Hematopoietic multipotent progenitor cell treated with erythropoietin and hydrocortisone succinate and interleukin-3 and kit ligand, for 17 days (in vitro differentiated cells): ENCODE measurements at places on chromosomes 16 and 17.
A peak's percentile ranks its signal among the peaks of the same experiment; 100 is the strongest.

GRCh38 chr17:79939755-79940458 lies 95.8 kb downstream of the TBC1D16 start:
- no peak for DNase-seq

DNA sequence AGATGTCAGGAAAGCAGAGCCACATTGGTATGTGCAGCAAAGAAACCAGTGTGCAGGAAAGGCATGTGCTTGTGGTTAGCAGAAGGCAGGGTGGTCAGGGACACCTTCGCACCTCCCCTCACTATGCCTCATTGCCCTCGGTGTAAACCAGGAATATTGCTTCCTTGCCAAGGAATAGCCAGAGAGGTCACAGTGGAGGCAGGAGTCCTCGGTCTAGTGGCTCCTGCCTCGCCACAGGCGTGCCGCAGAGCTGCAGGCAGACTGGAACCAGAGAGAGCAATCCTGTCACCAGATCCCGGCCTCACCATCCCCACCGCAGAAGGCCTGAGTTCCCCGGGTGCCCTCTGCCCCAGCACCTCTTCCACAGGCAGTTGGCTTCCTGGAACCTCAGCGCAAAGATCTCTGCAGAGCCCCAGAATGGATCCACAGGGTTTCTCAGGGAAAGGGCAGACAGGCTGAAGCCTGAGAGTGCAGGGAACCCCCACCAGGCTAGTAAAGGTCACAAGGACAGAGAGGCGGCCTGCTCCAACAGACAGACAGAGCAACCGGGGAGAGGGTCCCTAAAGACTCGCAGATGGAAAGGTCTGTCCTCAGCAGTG lies 21.6 kb downstream of the CCDC182 start:
- no peak for DNase-seq

DNA sequence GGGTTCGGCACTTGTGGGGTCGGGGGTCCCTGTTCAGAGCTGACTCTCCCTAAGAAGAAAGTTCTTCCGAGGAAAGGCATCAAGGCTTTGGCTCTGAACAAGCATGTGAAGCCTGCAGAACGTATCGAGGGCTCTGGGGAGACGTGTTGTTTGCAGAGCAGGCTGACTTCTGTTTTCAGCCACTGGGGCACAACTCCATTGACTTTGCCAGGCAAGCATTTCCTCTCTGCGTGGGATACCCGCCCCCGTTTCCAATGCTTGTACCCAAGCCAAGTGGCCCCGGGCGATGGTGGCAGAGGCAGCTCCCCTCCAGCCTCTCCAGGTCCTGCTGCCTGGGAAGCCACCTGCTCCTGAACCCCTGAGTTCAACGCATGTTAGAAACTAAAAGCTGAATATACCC lies 255.7 kb downstream of the RBFOX3 start:
- no peak for DNase-seq

DNA sequence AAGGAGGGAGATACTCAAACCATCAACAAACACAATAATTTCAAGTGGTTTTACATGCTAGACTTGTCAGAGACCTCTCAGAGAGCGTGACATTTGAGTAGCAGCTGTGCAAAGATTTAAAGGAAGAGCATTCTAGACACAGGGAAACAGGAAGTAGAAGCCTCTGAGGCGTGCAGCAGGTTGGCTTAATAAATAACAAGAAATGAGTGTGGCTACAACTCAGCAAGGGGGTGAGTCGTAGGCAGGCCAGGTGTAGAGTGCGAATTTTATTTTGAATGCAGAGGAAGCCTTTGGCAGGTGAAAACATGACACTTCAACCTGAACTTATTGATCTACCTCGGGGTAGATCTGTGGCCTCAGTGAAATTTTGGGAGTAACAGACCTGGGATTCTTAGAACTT lies 73.2 kb upstream of the MRTFB start:
- DNase-seq = no peak

DNA sequence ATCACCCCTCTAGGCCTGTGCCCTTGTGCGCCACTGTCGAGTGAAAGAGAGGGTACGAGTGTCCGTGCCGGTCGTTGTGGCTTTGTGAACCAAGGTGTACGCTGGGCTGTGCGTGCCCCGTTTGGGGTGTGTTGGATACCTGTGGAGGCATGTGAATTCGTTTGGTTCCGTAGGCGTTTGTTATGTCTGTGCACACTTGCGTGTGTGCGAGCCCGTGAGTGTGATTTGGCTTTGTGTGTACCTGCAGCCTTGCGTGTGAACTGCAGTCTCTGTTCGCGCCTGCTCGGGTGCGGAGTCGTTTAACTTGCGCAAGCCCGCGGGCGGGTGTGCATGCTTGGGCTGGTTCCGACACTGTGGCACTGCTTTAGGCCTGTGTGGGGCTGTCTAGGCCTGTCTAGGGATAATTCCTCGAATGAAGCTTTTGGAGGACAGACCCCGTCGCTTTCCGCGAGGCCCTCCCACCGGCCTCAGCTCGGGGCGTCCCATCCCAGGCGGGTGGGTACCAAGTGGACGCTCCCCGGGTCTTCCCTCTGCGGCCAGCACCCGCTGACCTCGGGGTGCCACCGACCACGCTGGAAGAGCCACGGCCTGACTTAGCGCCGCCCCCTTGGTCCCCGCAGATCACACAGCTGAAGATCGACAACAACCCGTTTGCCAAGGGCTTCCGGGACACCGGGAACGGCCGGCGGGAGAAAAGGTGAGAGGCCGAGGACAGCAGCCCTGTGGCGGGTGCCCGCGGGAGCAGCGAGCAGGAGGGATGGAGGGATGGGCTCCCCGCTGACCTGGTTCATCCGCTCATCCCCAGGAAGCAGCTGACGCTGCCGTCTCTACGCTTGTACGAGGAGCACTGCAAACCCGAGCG lies 4.4 kb downstream of the TBX2 start:
- DNase-seq = no peak

GRCh38 chr17:81713004-81713555 lies 996 bp downstream of the SLC25A10 start:
- DNase-seq = no peak

DNA sequence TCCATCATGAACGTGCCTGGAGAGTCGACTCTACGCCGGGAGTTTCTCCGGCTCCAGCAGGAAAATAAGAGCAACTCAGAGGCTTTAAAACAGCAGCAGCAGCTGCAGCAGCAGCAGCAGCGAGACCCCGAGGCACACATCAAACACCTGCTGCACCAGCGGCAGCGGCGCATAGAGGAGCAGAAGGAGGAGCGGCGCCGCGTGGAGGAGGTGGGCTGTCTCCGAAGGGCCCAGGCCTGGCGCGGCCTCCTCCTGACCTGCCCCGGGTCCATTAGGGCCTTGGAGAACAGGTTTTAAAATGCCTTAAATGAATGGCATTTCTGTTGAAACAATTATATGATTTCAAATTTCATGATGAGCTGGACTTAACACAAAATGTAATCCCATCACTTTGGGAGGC lies 11.8 kb upstream of the C17orf107 start:
- DNase-seq = no peak

GRCh38 chr17:8818047-8818446 lies 18.9 kb upstream of the MFSD6L start:
- DNase-seq = no peak

GRCh38 chr17:30263552-30264333 lies 28.0 kb downstream of the BLMH start:
- DNase-seq = no peak

GRCh38 chr16:61681673-61682072 lies 354.6 kb downstream of the CDH8 start:
- no peak for DNase-seq

DNA sequence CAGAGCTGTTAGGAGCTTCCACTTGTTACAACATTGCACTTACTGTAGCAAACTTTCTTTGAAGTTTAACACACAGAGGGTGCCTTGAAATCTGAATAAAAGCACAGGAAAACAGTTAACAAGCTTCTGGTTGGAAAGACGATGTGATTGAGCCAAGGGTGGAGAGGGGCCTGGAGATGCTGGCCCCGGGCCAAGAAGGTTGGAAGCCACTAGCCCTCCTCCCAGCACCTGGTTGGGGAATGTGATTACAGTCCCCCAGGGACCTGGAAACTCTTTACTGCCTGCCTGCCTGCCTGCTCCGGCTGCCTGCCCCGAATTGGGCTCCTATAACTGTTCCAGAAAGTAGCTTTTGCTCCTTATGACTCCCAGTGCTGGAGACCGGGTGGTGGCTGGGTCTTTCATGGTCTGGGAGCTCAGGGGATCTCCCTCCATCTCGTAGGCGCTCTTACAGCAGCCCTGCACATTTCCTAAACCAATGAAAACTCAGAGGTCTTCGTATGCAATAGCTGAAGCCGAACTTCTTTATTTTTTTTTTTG lies 48.0 kb upstream of the ZFHX3 start:
- DNase-seq = no peak

DNA sequence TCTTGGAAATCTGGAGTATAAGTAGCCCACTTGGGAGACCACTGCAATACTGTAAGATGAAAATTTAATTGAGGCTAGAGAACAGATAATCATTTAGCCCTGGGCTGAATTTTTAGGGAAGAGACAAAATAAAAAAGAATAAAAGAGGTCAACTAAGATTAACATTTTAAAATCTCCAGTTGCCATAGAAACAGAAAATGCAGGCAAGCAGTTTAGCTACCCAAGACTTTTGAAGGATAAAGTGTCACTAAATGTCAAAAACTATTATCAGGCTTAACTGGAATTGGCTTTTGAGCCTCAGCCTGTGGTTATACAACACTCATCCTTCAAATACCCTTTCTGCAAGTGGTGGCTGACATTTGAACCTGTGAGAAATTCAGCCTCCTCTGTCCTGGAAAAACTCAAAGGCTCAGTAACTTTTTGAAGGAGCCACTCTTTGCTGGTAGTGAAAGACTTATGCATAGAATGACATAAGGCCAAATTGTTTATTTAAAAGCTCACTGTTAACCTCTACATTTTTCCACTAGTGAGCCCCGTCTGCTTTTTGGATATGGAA lies 220.7 kb upstream of the KCNJ16 start:
- DNase-seq = no peak

DNA sequence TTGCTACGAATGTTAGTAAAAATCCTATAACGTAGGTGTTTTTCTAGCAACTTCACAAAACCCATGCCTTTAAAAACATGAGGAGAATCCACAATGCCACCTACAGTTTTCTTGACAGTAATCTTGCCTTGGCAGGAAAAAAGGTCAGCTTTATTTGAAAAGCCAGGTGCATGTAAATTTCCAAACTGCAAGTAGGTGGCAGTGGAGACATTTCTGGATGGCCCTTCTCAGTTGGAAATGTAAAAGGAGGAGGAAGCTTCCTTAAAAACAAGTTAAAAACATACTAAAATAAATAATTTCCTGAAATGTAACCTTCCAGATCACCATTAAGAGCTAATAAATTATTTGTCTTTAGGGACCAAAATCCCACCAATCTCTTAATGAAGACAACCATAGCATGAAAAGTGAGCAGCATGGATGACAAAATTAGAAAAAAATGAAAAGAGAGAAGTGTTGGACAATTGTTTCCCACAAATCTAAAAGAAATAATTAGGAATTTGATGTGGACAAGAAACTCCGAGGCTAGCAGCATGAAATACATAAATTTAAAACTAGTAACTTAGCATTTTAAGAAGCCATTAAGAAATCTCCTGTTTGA lies 152.2 kb downstream of the SNX11 start:
- no peak for DNase-seq

GRCh38 chr17:80941171-80941570 lies 50.5 kb upstream of the CHMP6 start:
- DNase-seq = no peak

DNA sequence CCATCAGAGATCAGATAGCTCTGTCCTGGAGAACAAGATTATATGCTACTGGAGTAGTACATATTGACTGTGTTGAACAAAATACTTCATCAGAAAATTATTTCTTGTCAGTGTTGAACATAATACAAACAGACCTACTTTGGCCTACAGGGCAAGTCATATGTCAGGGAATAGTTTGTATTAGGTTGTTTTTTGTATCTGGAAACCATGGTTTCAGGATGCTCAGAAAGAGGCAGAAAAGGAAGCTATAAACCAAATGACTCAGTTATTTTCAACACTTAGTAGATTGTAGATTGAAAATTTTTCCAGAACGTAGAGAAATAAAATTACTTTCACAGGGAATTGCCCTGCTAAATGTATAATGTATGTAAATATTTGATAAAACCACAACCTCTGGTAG lies 198.4 kb downstream of the CYB561 start:
- DNase-seq = no peak

- no peak for DNase-seq
Measured at GRCh38 chr16:84675423-84675822, 24.4 kb upstream of the USP10 start.

- DNase-seq = no peak
Measured at GRCh38 chr16:67549240-67549639, 13.1 kb upstream of the CTCF start.

- no peak for DNase-seq
Measured at GRCh38 chr17:2850991-2851390, 54.8 kb downstream of the RAP1GAP2 start.

GRCh38 chr17:8985054-8985701 lies 19.7 kb upstream of the PIK3R5 start:
- DNase-seq = no peak

DNA sequence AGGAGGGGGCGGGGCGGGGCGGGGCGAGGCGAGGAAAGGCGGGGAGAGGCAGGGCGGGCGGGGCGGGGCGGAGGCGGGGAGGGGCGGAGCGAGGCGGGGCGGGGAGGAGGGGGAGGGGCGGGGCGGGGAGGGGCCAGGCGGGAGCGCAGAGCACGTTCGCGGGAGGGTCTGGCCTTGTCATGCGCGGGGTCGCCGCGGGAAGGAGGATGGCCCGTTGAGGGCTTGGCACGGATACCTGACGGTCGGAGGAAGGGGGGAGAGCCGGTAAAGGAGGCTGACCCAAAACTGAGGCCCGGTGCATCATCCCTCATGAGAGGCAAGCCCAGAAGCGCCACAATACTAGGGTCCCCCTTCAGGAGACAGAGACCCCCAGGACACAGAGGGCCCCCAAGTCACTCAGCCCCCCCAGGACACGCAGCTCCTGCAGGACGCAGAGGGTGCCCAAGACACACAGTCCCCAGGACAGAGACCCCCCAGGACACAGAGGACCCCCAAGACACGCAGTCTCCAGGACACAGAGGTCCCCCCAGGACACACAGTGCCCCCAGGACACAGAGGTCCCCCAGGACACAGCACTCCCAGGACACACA lies 593 bp upstream of the WDR45B start:
- DNase-seq = peak; percentile 51

DNA sequence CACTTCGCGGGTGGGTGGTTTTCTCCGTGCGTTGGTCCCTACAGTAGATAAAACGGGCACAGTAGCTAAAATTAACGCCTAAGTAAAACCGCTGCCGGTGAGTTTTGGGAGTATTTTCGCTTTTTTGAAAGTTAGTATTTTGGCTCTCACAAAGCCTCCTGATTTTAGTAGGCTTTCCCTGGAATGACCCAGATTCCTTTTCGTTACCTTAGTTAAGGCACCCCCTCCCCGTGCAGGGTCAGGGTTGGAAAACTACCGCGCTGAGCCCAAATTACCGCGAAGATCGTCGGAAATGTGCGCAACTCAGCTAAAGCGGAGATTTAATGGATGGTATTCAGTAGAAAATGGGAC lies 28.3 kb upstream of the ST6GALNAC1 start:
- DNase-seq = no peak
